ENCODE measurements at places on chromosomes 2 and 18.
A peak's percentile ranks its signal among the peaks of the same experiment; 100 is the strongest.

- no peak for DNase-seq
These were observed 86.2 kb upstream of the HAAO start for GRCh38 chr2:42878581-42878980.

DNA sequence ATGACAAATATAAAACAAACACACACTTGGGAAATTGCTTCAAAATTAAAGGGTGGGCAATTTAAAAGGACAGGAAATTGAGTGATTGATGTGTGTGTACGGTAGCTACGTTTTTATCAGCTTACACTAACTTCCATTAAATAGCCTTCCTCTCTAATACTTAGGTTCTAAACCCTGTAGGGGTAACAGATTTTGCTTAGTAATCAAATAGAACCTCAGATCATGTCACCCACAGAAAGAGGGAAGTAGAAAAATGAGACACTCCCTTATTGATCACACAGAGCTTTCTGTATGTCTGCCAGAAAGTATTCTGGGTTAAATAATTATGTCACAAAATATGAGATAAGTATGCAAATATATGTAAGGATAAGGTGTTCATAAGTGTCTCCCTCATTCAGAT, 93.3 kb downstream of the ICA1L start:
- no peak for DNase-seq

GRCh38 chr2:61978522-61978921, 73.0 kb downstream of the COMMD1 start:
- no peak for DNase-seq

- DNase-seq = no peak
These were observed 68.2 kb downstream of the ZNF407 start for GRCh38 chr18:74665905-74666304.

DNA sequence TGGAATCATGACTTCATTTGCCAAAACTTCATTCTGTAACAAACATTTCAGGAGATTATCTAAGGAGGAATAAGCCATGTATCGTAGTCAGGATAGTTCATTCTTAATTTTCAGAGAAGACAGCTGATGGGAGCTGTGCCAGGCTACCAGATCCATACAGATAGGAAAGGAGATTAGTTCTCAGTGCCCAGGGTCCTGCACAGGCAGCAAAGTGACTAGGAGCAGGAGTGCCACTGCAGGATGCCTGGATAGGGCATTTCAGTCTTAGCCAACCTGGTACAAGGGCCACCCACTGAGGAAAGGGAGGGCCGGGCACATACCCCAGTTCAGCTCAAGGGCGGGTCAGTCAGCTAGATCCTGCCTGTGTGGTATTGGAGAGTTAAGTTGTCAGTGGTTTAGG, 6.7 kb upstream of the OSR1 start:
- no peak for DNase-seq

GRCh38 chr2:149972066-149972465, 384.5 kb upstream of the MMADHC start:
- no peak for DNase-seq

- no peak for DNase-seq
These were observed 791.4 kb upstream of the FANCL start for GRCh38 chr2:59032499-59032898.

DNA sequence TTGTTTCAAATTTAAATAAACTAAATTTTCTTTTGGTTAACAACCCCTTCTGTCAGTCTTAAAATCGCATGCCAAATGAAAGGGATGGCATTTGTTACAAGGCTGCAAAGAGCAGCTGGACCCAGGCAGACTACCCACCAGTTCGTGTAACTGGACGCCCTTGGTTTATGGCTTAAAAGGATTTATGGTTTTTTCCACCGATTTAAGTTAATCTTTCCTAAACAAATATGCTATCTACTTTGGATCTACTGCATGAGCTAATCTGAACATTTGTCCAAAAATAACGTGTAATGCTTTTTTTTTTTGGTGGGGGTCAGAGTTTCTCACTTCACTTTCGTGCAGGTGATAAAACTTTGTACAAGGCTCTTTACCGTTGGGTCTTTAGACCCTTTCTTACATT, 62.9 kb downstream of the DIS3L2 start:
- DNase-seq = no peak

GRCh38 chr18:34933909-34934661, 107.1 kb upstream of the MAPRE2 start:
- no peak for DNase-seq

DNA sequence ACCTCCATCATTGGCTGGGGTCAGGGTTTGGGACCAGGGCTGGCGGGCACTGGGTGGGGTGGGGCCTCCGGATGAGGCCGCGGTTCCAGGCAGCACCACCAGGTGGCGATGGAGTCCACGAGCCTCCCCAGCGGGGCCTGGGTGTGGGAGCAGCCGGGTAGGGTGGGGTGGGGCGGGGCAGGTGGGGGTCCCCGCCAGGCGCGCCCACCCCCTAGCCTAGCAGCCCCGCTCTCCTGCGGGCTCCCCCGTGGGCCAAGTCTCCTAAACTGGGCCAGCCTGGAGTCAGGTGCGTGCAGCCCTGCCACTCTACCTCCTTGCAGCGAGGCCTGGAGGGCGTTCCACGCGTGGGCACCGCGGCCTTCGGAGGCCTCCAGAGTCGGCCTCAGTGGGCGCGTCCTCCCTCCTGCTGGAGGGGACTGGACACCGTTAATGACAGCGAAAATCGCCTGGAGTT, 187.5 kb downstream of the TWIST2 start:
- DNase-seq = peak; percentile 99

DNA sequence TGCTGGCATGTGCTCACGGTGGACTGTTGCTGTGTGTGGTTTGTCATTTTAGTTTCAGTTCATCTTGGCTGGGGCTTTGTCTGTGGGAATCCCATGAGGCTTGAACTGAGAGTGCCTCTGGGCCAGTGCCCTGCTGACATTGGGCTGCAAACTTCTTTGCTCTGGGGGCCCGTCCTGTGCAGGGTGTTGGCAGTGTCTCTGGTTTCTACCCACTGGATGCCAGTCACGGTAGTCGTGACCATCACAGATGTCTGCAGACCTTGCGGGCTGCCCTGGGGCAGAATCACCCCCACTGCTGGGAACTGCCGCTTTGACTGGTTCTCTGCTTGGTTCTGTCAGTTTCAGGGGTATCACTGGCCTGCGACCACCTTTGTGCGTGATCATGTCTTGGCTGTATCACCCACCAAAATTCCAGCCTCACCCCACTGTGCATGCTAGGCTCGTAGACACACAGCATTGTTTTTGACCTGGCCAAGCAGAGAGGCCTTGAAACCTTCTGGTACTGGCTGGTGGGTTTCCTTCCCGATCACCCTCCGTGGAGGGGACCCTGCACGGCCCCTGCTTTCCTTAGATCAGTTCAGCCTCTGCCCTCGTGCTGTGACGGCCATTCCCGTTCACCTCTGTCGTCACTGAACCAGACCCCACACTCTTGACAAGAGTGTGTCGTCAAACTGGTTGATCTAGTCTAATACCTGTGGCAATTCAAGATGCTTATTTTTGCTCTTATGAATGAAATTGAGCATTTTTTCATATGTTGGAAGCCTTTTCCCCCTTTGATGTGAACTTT, 57.6 kb downstream of the KCNG2 start:
- no peak for DNase-seq

GRCh38 chr2:134232868-134233727, 20.8 kb upstream of the MGAT5 start:
- no peak for DNase-seq

GRCh38 chr2:194883711-194884110, 773.3 kb upstream of the SLC39A10 start:
- no peak for DNase-seq

DNA sequence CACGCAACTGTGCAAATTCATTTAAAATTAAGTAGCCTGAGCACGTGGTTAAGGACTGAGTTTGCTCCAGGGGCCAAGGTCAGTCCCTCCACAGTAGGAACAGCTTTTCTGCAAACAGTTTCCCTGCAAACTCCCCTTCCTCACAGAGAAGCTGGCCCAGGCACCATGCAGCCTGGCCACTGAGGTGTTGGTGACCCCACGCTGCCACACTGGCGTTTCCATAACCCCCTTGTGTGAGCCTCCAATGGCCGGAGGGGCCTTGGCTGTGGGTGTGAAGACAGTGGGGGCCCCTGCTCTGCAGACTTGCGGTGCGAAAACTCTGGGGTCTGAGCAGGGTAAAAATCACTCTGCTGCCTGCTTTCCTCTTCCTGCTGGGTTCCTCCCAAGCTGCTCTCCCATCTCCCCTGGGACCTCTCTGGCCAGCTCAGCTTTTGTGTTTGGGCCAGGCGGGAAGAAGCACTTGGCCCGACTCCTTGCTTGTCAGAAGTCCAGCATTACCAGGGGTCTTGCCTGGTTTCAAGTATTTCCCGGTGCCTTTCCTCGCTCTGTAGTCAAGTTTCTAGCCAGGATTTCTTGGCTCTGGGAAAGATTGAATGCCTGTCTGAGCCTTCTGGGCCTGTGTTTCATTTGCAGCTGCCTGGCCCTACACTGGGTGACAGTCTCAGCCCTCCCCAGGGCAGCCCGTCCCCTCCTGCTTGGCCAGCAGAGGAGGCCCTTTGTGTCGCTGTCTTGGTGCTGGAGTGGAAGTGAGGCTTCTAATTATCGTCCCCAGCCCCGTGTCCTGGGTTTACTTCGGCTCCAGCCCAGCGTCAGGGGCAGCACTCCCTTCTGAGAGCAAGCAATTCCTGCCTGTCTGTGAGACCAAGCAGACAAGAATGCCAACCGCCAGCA, 131.4 kb upstream of the SLC1A4 start:
- no peak for DNase-seq

DNA sequence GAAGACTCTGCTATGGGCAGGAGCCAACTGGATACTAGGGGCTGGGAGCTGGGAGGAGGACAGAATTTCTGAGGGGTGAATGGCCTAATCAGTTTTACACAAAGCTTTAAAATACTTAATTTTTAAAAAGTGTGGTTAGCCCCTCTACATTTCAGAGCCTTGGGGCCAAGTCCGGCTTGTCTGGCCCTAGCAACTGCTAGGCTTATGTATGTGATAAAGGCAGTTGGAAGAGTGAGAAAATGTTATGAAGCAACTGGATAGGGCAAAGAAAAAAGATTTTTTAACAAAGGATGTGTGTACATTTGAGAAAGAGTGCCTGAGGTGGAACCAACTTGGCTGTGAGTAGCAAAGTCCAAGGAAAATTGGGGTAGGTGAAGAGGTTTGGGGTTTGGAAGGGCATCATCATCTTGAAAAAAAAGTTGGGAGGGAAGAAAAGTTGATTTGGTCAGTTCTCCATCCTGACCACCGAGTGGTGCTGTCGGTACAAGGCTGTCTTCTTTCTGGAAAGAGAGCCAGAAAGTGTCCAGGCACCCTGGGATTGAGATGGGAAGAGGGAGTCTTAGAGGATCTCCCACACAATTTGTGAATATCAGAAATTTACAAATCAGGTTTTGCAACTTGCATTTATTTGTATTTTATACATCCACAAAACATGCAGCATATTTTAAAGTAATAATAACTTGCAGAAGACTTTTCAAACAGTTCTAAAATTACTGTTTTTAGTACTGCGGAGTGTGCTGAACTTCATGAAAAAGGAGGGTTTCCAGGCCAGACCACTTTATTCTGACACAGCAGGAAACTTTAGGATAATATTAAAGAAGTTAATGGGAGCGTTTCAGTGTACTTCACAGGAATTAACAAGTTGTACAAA, 10.5 kb upstream of the CDK15 start:
- peak; percentile 80 for DNase-seq

- DNase-seq = no peak
These were observed 28.2 kb upstream of the TAF1B start for GRCh38 chr2:9815076-9815475.

DNA sequence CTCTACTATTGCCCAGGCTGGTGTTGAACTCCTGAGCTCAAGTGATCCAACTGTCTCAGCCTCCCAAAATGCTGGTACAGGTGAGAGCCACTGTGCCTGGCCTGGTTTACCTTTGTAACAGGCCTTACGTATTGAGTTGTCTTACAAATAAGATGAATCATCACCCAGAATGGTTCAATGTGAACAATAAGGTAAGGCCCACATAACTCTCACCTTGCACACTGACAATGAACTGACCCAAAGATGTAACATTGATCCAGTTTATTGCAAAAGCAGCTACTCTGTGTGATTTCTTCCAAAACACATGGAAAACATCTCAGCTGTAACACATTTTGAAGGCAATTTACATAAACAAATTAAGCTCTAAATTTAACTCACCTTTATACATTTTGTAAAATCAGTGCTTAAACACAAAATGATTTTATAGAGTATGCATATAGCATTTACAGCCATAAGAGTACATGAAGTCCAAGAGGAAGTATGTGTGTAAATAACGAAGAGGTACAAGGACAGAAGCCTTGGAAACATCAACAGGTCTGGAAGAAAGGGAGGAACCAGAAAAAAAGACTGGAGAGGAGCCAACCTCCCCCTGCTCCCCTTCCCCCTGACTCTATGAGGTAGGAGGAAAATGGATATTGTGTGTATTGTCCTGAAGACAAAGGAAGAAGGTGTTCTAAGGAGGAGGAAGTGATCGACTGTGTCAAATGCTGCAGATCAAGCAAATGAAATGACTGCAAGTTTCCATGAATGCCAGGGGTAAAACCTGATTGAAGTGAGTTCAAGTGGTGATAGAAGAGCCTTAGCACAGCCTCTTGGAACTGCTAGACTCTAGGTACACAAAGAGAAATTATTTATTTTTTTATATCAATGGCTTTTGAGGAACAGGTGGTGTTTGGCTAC, 5.6 kb upstream of the WDFY1 start:
- DNase-seq = no peak

DNA sequence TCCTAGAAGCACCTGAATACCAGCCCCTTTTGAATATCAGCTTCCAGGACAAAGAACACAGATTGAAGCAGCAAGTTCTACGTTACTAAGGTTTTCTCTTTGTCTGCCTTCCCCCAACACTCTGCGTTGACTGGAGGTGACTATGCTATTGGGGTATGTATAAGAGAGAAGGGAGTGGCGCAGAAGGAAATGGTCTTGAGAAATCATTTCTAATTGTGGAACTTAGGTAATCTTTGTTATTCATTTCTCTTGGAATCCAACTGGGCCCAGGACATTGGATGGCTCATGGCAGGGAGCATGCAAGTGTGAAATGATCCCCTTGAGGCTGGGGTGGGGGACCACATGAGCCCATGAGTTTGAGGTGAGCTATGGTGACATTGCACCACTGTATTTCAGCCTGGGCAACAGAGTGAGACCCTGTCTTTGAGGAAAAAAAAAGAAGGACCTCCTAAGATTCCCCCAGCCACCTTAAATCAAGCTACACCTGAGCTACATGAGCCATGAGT, 29.7 kb downstream of the XDH start:
- DNase-seq = no peak

All from iPS-NIHi11 (cell line).